Fibroblast of skin of left quadriceps (primary cell): ENCODE measurements at places on chromosomes 2 and 18.

DNA sequence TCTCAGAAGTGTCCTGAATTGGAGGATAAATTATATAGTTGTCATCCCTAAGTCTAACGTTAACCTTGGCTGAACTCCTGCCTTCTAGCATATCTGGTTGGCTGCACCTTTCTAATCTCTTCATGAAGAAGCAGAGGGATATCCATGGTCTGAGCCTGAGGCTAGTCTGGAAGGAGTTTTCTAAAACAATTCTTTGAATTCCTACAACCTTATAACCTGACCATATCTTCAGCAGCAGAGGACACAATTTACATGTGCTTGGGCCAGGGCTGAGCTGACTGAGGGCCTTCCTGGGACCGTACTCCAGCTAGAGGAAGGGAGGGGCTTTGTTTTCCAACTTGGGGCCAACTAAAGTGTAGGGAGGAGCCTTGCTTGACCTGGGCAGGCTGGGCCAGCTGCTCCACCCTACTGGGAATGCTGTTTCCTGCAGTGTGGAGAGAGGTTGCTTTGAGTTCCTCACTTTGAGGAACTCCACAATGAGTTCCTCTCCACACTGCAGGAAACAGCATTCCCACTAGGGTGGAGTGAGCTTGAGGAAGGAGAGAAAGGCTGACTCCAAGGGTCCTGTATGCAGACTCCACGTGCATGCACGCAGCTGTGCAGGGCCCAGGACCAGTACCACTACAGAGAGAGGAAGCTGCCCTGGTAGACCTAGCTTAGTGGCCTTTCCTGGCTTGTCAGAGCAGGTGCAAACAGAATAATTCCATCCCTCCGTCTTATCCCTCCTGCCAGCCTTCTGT, 19.6 kb downstream of the CEP68 start:
- DNase-seq, result no peak

DNA sequence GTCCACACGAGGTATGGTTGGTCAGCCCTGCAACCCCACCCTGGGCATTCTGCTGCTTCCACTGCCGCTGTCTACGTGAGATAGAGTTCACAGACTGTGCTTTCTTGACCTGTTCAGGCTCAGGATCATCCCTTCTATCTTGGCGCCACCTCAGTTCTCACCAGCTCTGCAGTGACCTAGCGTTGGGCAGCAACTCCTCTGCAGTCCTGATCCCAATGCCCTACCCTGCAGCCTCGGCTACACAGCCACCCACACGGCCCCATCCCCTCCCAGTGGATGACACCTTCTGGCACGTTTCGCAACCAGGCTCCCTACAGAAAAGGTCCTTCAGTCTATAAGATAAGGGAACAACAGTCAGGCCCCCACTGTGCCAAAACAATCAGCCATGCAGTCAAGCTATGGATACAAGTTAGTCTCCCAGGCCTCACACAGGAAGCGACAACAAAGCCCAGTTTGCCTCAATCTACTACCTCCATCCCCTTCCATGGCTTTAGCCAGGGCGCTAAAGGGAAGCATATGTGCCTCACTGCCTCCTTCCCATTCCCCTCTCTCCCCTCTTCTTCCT, 317.9 kb upstream of the PKDCC start:
- DNase-seq, result no peak

GRCh38 chr18:48800466-48800865, 150.3 kb downstream of the SMAD7 start:
- DNase-seq, result no peak

- DNase-seq, result no peak
Measured at GRCh38 chr2:195782156-195782555, 125.1 kb downstream of the SLC39A10 start.

GRCh38 chr18:3402982-3403451, 47.0 kb upstream of the TGIF1 start:
- peak; percentile 32 for DNase-seq

GRCh38 chr2:20818820-20819219, 4.1 kb downstream of the LDAH start:
- DNase-seq, result no peak

DNA sequence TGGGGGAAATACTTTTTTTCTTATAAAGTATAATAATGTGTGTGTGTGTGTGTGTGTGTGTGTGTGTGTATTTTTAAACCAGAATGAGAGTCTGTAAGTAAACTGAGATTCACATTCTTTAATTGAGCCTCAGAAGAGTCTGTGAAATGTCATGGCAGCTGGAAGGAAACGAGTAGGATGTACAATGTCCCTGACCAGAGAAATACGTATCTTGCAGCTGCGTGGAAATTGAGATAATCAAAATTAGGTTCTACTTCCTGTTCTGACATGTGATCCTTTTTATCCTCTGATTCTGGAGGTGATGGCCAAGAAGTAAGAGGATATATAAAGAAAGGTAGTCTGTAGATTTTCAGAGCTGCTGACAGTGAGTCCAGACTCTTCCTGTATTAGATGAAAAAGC, 50.0 kb downstream of the SH3RF3 start:
- no peak for DNase-seq

DNA sequence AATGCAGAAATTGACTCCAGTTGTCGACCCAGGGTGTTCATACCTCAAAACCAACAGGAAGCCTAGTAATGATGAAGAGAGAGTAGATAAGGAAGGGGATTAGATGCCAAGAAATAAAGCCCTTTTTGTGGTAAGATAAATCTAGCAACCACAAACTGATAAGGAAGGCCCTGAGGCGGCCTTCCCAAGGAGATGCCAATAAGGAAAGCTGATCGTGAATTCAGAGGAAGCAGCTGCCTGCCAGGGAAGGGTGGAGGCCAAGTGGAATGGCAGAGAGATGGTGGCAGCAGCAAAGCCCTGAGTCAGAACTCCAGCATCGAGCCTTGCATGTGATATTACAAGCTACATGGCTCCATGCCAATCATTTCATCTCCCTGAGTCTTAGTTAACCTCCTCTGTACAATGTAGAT, 126.3 kb downstream of the IRS1 start:
- DNase-seq, result peak; percentile 44

GRCh38 chr18:74271635-74272034, 20.1 kb downstream of the CYB5A start:
- DNase-seq, result no peak

DNA sequence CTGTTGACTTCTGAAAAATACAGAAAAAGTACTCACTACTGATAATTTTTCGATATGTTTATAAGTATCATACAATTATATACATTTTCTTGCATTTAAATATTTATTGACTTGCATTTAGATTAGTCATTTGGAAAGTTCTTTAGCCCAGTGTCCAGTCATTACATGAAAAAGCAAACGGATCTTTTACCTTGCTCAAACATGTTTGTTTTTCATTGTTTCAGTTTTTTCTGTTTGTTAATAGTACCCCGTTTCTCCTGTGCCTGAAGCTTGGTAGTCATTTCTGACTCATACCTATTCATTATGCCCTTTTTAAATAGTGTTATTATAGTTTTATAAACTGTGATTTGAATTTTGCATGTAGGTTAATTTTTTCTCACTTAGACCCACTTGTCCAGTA, 28.1 kb downstream of the CEP192 start:
- no peak for DNase-seq

GRCh38 chr2:199470672-199471442, 13.1 kb upstream of the SATB2 start:
- DNase-seq, result no peak

- no peak for DNase-seq
Measured at GRCh38 chr2:168995744-168996143, 35.4 kb downstream of the ABCB11 start.

- no peak for DNase-seq
Measured at GRCh38 chr18:10131460-10132395, 217.9 kb downstream of the VAPA start.

DNA sequence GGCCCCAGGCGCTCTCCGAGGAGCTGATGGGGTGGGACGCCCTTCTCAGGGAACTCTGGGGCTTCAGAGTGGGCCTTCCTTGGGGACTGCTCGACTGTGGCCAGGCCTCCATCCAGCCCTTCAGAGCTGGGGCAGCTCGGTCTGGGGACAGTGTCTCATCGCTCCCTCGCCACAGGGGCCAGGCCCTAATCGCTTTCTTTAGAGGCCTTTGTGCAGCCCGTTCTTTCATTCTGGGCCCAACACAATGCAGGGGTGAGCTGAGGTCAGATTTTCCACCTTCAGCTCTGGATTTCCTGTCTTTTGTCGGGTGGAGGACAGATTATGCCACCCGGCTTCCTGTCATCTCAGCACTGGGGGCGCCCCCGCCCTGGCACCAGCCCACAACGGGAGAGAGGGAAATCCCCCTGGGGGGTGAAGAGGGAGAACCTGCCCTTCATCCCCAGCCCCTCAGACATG, 25.2 kb downstream of the MYCN start:
- DNase-seq, result no peak

DNA sequence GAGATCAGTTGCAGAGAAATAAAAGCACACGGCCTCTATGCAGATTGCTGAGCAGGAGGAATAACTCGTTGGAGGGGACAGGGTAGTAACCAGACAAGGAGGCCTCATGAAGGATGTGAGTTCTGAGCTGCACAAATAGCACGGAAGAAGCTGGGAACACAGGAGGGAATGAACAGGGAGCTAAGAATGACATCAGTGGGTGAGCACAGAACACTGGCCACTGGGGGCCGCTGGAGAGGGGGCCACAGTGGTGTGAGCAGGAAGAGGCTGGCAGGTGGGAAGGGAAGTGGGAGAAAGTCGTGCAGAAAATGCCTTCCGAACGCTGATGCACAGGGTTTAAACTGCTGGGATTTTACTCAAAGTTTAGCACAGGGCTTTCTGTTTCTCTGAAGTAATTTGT, 61.0 kb downstream of the ZAP70 start:
- no peak for DNase-seq

- no peak for DNase-seq
Measured at GRCh38 chr2:69597843-69598610, 45.5 kb downstream of the AAK1 start.

DNA sequence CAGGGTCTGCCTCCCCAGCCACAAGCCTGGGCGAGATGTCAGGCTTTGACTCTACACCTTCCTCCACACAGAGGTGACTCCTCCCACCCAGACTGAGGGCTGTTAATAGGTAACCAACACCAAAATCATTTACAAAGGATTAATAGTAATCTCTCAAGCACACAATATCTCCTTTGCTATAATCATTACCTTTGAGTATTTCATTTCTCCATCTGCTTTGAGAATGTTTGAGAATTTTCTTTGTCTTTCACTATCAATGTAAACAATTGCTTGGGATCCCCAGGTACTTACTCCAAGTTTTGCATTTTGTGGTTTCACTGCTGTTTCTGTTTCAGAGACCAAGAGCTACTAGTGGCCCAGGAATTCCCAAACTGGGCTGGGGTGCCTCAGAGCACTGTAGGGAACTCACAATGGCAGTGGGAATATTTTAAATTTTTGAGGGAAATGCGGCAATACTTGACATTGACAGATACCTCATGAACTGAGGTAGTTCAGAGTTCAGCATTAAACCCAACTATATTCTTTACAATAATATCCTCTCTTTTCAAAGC, 166.4 kb upstream of the MGAT5 start:
- DNase-seq, result no peak

GRCh38 chr2:228615496-228615895, 434.0 kb upstream of the SPHKAP start:
- no peak for DNase-seq

GRCh38 chr18:49966090-49966489, 152.8 kb upstream of the ACAA2 start:
- no peak for DNase-seq

- DNase-seq, result no peak
Measured at GRCh38 chr2:130985831-130986649, 107.2 kb downstream of the FAM168B start.

GRCh38 chr2:231707625-231707926, 749 bp upstream of the PTMA start:
- no peak for DNase-seq

GRCh38 chr18:21192308-21192624, 49.8 kb upstream of the GREB1L start:
- no peak for DNase-seq

DNA sequence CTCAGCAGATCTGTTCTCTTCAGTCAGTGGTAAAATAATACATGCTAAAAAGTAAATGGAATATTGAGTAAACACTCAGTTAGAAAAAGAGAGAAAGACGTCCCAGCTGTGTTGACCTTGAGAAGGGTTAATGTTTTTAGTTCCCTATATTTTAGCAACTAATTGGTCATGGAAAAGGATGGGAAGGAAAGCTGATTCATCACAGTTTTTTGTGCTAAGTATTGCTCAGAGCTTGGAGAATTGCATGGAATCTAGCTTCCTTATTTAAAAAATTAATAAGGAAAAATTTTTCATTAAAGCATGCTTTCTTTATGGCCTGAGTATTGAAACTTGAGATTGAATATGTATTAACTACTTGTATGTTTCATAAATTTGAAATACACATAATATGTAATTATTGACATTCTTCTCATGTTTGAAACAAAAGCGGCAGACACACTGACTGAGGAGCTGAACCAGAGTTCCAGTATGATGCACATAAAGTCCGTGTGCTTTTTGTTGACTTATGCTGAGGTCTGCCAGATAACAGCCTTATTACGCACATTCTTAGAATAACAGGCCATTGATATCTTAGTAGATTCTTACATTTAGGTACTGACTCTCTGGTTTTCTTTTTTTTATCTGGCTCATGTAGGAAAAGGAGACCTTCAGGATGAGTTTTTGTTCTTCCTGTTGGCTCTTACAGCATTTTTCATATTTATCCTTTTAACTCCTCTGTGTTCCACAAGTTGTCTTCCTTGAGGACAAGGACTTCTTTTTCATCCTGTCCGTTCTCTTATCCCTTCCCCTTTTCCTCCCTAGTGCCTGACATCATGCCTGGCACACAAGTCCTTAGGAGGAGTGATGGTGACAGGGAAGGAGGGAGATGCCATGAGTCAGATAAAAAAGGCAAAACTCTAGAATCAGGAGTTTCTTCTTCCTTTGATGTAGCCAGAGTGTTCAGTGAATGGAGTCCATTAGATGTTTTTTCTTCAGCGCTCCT, 194.1 kb downstream of the PTPRM start:
- no peak for DNase-seq

DNA sequence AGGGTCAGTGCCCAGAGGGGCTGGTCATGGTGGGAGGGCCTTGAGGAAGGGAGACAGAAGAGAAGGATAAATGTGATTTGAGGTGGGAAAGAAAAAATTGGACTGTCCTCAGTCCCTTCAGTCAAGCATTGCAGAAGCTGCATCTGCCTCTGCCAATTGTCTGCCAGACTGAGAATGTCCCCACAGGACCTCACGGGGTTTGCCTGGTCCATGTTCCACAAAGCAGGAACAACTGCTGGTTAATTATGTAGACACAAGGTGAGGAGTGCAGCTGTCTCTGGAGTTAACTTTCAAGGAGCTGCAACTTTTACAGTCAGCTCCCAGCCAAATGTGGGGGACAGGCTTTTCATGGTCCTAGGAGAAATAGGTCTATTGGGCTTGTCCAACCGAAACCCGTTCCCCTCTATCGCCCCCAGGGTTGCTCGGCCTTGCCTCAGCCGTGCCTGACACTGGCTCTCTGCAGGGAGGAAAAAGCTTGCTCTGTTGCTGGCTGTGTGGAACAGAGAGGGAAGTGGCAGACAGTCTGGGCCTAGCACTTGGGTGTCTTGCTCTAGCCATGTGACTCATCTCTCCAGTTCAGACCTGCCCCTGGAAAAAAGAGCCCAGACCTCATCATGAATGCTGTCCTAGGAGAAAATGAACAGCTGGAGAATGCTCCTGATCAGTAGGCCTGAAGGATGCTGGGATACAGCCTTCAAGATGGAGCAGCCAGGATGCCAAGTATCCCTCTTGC, 31.1 kb upstream of the PAX8 start:
- DNase-seq, result no peak

- DNase-seq, result no peak
Measured at GRCh38 chr2:38371235-38371634, 5.8 kb downstream of the ATL2 start.
